ENCODE measurements at places on chromosomes 4 and X.

- peak; percentile 15 for DNase-seq
These were observed 685.0 kb downstream of the RAPGEF2 start for GRCh38 chr4:159787901-159788300.

DNA sequence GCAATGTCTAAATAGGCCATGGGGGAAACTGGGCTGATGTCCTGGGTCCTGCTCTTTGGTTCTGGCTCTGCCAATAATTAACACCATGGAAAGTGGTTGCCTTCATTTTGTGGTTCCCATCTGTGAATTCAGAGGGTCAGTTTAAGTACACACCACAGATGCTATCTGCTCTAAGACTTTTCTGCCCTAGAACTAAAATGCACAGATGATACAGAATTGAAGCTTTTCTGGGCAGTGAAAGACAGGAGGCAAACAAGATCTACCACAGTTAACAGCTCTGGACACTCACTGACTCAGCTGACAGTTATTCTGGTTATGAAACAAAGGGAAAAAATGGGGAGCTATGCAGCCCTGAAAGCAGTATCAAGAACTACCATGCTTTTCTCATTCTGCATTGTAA lies 37.3 kb downstream of the APBB2 start:
- peak; percentile 89 for DNase-seq

- no peak for DNase-seq
These were observed 692.4 kb downstream of the FAT4 start for GRCh38 chr4:126007142-126007541.

DNA sequence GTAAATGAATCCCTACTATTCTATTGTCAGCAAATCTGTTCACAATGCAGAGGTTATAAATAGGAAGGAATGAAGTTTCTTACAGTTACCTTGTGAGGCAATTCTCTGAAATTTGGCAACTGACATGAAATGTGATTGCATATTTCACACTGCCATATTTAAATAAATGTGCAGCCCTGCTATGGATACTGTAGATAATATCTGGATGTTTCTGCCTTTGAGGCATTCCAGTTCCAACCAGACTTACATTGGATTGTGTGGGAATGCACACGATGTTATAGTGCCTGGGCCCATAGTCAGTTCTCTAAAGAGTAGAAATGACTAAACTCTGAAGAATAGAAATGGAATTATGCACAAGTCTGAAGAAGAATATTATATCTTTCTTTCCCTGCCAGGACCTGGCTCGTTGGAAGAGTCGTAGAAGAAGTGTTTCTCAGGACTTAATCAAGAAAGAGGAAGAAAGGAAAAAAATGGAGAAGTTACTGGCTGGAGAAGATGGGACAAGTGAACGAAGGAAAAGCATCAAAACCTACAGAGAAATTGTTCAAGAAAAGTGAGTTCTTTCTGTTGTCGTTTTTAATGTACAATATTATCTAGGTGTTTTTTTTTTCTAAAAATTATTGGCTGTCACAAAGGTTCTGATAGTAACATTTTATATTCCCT lies 102.7 kb downstream of the PHOX2B start:
- no peak for DNase-seq

DNA sequence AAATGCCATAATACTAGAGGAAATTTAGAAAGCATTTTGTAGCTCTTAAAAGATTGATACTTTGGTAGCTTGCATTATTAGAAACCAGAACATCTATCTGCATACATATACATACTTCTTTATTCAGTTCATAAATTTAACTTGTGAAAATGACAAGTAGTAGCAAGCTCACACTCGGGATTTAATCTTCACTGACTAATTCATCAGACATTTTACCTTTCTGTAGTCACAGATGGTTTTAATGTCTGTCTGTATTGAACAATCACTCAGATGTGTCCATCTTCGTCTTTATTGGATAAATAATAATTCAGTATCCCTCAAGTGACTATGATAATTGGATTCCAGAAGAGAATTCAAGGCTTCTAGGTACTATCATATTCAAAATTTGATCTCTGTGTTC lies 232.3 kb downstream of the TENM3 start:
- no peak for DNase-seq

DNA sequence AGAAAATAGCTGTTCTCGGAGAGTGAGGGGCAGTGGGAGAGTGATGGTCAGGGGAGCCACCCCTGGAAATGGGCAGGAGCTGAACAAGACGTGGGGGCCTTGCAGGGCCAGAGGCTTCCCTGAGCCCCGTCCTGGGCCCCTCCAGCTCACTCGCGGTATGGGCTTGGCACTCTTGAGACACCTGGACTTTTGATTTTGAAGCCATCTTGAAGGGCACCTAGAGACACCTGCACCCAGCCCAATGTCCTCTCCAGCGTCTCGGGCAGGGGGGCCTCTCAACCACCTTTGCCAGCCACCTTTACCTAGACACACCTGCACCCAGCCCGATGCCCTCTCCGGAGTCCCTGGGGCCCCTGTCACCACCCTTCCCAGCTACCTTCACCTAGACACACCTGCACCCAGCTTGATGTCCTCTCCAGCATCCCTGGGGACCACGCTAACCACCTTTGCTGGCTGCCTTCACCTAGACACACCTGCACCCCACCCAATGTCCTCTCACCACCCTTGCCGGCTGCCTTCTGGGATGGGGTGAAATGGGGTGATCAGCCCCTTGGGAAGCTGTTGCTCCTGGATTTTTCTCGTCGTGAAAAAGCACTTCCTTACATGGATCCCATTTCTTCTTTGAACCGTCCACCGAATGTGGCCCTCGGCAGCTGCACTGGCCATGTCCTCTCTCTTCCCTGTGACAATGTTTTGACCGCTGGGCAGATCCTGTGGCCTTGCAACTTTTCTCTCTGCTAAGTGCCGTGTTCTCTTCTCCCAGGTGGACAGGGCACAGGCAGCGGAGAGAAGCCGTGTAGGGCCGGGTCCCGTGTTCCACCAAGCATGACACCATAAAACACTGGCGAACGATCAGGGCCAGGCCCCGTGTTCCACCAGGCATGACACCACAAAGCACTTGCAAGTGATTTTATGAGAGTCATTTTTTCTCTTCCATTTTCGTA lies 47.5 kb downstream of the CPZ start:
- no peak for DNase-seq

DNA sequence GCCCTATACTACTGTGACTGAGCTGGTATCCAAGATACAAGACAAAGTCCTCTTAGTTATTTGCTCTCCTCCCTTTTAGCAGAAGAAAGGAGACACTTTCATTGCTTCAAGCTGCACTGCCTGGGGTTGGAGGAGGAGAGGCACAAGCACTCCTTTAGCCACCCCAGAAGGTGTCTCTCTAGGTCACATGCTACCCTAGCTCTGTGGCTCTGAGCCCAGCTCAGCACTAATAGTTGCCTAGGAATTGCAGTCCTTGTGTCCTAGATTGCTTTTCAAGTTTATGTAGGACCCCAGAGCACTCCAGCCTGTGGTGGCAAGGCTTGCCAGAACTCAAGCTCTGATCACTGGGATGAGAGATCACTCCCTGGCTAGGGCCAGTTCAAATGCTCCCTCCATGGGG lies 24.4 kb upstream of the LHFPL1 start:
- DNase-seq, result no peak

GRCh38 chrX:102042372-102043325 lies 82.8 kb upstream of the TCEAL2 start:
- peak; percentile 78 for DNase-seq

DNA sequence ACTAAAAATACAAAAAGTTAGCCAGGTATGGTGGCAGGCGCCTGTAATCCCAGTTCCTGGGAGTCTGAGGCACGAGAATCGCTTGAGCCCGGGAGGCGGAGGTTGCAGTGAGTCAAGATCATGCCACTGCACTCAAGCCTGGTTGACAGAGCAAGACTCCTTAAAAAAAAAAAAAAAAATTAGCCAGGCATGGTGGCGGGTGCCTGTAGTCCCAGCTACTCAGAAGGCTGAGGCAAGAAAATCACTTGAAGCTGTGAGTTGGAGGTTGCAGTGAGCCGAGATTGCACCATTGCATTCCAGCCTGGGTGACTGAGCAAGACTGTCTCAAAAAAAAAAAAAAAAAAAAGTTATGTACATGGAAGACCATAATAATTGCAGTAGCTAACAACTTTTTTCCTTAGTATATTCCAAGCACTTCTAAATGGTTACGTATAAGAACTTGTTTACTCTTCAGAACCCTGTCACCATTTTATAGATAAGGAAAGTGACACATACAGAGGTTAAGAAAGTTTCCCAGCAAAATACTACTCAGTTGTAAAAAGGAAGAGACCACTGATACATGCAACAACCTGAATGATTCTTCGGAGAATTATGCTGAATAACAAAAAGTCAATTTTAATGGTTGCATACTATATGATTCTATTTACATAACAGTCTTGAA lies 24.5 kb downstream of the RUFY3 start:
- no peak for DNase-seq

- peak; percentile 8 for DNase-seq
These were observed 5.9 kb upstream of the GPKOW start for GRCh38 chrX:49129427-49129826.

DNA sequence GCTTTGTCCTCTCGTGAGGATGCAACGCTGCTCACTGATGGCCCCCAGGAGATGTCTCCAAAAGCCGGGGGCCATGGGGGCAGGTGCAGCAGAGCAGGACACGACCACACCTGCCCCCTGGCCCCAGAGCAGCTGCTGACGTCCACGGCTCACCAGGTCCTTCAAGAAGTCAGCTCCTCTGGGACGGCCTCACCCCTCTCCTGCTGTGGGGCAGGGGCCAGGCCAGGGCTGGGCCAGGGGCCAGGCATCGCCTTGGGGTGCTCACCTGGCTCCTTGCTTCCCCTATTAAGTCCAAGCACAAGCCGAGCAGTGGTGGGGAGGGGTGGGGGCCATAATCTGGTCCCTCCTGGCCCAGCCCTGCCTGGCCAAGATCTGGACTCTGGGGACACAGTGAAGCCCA lies 28.6 kb upstream of the MXD4 start:
- no peak for DNase-seq

DNA sequence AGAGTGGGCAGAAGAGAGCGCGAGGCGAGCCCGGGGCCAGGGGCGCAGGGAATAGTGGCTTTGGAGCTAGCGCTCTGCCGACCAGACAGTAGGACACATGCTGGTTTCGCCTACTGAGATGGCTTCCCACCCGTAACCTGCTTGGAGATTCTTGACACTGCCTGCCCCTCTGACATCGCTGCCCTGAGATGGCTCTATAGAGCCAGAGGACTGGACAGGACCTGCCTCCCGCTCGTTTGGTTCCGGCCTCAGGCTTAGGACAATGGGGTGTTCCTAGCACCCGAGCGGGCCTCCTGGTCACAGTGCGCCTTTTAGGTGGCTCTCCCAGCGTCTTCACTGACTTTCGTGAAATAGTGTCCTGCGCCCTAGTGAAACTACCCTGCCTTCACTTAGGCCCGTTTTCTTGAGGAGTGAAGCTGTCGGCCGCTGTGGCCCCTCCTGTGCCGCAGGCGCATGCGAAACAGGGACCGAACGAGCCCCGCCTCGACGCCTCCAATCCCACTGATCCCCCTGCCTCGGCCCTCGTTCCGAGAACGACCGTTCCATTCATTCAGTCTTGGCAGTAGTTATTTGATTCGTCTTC lies 608 bp downstream of the TAF1 start:
- peak; percentile 35 for DNase-seq

GRCh38 chrX:114798907-114799306 lies 215.0 kb downstream of the HTR2C start:
- DNase-seq, result peak; percentile 33

GRCh38 chrX:74211911-74212310 lies 92.1 kb upstream of the ZCCHC13 start:
- no peak for DNase-seq

GRCh38 chr4:108072300-108072699 lies 82.6 kb downstream of the HADH start:
- DNase-seq, result no peak

DNA sequence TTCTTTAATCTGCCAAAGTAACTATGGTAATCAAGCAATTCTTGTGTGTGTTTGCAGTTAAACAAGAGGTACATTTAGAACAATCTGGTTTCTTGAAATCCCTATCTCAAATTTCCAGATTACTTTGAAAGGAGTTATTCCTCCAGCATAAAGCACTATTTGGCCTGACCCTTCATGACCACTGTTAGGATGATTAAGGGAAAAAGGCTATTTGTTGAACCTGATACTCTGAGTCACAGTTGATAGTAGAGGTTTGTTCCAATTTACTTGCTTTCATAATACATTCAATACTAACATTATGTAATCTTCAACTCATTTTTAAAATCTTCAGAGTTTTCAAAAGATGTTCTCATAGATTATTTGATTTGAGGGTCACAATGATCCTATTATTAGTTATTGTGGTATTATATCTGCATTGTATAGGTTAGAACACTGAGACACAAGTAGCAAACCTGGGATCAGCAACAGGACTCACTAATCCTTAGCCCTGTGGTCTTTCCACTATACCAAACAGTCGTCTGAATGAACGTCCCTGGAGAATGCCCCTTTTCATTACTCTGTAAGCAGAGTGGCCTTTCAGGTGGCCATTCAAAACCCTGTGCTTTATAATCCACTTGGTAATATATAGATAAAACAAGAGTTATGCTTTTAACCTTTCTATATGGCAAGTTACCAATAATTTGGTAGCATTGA lies 8.1 kb upstream of the NDST4 start:
- DNase-seq, result no peak

- DNase-seq, result peak; percentile 83
These were observed 16.0 kb upstream of the SH3TC1 start for GRCh38 chr4:8182858-8183725.

GRCh38 chrX:26889574-26889973 lies 573.6 kb downstream of the PPP4R3C start:
- no peak for DNase-seq

DNA sequence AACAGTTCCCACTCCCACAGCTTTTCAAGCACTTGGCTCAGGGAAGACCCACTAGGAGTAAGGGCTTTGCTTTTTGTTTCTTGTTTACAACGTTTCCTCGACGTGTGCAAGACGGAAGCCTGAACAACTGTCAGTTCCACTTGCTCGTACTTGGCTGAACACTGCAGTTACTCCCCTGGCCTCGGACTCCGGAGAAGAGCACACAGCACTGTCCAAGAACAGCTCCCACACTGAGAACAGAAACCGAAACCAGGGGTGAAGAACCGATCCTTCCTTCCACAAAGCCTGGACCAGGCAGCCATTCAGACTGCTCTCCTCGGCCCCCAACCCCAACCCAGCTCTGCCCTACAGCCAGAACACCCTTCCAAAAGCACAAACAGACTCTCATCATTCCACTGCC lies 25.5 kb downstream of the IRF2 start:
- DNase-seq, result peak; percentile 78

DNA sequence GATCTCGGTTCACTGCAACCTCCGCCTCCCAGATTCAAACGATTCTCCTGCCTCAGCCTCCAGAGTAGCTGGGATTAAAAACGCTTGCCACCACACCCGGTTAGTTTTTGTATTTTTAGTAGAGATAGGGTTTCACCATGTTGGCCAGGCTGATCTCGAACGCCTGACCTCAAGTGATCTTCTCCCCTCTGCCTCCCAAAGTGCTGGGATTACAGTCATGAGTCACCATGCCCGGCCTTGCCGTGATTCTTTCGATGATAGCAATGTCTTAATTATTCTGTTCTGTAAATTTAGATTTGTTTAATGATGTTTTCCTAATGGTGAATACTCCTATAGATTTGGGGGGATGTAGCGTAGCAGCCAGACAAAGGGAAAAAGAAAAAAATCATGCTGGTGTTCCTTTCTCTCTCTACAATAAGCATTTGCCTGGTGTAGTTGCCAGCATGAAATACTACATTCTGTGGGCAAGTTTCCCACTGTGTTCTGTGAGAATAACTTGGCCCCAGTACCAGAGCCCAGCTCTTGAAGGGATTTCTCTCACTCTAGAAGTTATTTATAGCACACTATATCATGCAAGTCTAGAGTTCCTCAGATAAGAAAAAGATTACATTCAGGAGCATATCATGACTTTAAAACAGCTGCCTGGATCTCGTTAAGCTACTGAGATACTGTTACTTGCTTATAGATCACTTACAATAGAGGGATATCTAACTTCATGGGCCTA lies 15.4 kb downstream of the NIPAL1 start:
- DNase-seq, result peak; percentile 75

GRCh38 chr4:15003401-15003890 lies 1.2 kb downstream of the CPEB2 start:
- DNase-seq, result peak; percentile 32
